Activated CD8-positive, alpha-beta memory T cell treated with anti-CD3 and anti-CD28 coated beads for 4 hours (primary cell): ENCODE measurements at places on chromosomes 4 and X.

DNA sequence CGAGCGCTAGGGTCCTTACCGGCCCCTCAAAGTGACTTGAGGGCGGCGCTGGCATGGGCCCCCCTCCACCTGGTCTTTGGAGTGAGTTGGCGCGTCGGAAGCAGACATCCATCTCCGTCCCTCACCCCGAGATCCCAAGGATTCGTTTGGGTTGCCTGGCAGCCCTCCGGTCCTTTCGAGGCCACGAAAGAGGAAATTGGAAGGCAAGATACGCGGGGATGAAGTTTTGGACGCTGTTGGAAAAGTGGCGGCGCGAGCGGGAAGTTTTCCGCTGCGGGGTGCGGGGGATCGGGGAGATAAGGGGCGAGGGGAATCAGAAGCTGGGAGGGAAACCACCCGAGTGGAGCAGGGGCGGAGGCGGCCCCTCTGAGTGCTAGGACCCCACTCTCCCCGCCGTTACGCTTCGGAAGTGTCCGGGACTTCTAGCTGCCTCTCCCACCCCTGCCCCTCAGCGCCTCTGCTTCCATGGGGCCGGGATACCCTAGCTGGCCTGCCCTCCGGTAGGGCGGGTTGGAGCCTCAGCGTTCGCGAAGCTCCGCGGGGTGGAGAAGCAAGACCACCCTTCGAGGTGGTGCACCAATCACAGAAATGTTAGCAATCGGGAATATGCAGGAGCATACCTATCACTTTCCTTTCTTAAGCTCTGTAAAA, 57.8 kb downstream of the FRMPD3 start:
- DNase-seq = no peak

DNA sequence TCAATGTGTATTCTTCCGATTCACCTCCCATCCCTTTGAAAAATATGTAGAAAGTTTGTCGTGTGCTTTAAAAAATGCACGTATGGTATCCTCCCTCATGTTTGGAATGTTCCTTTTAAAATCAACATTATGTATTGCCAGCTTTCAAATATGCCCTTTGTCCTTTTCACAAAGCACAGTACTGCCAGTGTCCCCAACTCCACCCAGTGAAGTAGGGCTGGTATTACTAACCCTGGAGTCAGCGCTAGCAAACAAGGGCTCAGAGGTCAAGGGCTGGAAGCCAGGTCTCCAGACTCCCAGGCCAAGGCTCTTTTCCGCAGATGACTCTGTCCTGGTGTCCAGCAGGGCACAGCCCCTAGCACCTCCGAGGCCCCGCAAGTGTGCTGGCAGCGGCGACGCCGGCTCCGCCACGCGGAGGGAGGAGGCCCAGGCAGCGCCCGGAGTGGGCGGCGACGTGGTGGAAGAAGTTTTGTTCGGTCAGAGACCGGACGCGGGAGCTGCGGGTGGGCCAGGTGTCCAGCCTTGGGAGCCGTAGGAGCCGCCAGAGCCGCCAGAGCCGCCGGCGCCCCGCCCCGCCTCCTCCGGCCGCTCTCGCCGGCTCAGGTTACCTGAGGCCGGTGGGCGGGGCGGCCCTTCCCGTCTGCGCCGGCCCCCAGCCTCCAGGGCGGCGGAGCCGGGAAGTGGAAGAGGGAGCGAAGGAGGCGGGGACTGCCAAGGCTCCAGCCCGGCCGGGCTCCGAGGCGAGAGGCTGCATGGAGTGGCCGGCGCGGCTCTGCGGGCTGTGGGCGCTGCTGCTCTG, at the start of gene IL13RA1:
Gene IL13RA1, plus strand, starts transcription at position 720 of the 799 bp plus-strand sequence. Its CDS starts 33 bp downstream, at position 753.
- DNase-seq = no peak

DNA sequence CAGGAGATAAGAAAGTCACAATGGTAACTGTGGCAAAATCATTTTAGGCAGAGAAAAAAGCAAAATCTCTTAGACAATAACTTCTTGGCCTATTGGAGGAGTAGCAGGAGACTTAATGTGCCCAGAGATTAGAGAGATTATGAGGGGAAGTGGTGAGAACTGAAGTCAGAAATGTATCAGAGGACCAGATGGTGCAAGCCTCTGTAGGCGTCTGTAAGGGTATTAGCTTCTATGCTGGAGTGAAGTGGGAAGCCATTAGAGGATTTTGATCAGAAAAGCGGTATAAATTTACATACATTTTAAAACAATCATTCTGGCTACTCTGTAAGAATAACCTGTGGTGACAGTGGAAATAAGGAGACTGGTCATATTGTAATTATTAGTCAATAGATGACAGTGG, 236.7 kb downstream of the FAT4 start:
- DNase-seq = no peak

GRCh38 chrX:151973060-151973661, 1.3 kb downstream of the GABRE start:
- no peak for DNase-seq

GRCh38 chrX:117838581-117839331, 277.9 kb downstream of the KLHL13 start:
- no peak for DNase-seq

DNA sequence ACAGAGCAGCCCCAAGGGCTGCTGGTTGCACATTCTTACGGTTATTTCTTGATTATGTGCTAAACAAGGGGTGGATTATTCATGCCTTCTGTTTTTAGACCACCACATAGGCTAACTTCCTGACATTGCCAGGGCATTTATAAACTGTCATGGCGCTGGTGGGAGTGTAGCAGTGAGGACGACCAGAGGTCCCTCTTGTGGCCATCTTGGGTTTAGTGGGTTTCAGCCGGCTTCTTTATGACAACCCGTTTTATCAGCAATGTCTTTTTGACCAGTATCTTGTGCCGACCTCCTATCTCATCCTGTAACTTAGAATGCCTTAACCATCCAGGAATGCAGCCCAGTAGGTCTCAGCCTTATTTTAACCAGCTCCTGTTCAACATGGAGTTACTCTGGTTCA, 212.4 kb upstream of the GRID2 start:
- DNase-seq = no peak
